ENCODE measurements at places on chromosomes 3 and 15.

- peak; percentile 40 for DNase-seq
Observed at GRCh38 chr15:20344601-20345400, 196.8 kb downstream of the GOLGA6L6 start.

DNA sequence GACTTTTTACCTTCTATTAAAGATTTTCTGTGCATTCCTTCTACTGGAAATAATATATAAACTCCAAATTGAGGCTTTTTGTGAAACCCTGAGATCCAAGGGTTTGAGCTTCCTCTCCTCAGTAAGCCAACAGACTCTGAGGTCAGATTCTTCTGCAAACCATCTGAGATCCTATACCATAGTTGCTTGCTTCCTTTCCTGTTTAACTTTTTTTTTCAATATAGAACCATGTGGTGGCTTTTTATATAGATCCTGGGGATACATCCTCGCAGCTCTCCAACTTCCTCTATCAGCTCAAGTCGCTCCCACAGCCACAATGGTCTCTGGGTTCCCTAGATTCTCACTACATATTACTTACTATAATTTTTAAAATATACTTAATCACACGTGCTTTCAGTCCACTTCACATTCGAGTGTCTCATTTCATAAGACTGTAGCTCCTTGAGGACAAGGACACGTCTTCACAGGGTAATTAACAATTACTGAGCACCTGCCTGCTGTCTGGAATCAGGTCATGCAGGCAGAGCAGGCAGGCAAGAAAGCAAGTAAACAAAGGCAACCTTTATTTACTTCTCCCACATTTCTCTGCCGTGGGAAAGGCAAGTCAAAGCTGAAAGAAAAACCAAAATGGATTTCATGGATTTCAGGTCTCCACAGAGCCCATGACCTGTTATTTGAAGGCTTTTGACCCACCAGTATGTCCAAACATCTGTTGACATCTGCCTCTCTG, 941.5 kb downstream of the FHIT start:
- DNase-seq, result no peak

- no peak for DNase-seq
Observed at GRCh38 chr3:73633916-73634344, 9.2 kb upstream of the PDZRN3 start.

GRCh38 chr15:52180196-52180835, 10.9 kb downstream of the GNB5 start:
- peak; percentile 53 for DNase-seq

DNA sequence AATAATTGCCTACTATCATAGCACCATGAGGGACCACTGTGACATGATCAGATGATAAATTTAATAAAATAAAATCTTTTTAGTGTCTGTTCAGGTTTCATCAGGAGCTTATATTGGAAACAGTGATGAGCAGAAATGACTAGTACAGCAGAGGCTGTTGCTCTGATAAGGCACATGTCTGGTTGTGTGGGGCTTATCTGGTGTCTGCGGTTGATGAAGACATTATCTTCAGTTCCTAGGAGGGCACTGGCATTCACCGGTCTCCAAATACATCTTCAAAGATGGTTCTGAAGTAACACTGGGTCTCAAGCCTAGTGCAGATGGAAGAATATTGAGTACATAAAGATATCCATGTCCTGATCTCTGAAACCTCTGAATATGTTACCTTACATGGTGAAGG, 125.3 kb downstream of the SUCNR1 start:
- no peak for DNase-seq

DNA sequence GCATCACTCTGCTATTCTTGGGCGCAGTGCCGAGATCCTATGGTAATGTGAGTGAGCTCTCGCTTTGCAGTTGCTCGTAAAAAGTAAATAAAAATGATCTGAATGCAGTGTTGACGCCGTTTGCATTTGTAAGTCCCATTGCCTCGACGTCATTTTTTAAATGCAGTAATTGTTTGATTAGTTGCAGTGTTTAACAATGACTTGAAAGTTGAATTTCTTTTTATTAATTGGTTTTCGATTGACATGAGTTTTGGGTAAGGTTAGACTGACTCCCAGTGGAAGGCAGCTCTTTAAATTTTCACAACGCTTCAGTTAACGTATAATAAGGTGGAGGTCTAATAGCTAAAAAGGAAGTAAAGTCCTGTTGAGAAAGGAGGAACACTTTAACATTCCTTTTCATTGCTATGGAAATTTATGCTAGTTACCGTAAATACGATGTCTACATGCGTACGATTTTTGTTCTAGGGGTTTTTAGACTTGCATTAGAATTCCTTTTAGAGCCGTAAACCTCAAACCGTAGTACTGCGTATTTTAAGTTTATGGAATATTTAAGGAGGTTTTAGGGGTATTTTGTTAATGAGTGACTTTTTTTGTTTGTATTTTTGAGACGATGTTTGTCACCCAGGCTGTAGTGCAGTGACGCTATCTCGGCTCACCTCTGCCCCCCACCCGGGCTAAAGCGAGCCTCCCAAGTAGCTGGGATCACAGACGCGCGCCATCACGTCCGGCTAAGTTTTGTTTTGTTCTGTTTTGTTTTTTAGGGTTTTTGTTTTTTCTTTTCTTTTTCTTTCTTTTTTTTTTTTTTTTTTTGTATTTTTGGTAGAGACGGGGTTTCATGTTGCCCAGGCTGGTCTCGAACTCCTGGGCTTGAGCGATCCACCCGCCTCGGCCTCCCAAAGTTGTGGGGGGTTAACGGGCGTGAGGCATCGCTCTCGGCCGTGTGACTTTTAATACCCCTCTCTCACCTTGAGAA, 1.4 kb downstream of the MORF4L1 start:
- DNase-seq, result no peak

DNA sequence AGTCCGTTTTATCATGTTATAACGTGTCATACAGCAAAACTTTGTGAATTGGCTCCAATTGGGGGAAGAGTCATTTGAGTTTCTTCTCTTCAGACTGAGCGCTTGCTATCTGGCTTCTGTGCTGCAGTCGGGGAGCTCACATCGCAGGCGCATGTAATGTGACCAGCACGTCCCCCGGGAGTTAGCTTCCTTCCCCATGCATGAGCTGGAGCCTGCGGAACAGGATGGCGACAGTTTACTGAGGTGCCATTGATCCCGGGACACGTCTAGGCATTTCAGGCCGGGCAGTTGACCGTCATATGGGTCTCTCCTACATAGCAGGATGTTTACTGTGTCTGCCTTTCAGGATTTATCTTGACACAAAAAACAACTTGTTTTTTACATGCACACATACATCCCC, 44.8 kb downstream of the CMTM8 start:
- no peak for DNase-seq

GRCh38 chr3:52303811-52304210, 12.3 kb upstream of the DNAH1 start:
- DNase-seq, result no peak

DNA sequence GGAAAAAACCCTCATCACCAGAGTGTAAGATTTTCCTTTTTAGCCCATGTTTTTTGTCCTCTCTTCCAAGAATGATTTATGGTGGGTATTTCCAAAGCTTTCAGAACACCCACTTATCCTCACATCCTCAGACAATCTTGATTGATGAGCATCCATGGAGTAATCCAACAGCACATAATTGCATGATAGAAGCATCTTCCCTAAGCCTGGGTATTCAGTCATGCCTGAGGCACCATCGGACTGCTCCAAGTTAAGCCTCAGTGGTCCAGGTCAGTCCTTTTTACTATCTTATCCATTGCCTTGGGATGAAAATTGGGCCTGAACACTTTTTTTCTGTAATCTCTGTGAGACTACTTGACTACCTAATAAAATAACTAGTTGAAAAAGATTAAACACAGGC, 676.0 kb upstream of the SEMA6D start:
- DNase-seq, result no peak

DNA sequence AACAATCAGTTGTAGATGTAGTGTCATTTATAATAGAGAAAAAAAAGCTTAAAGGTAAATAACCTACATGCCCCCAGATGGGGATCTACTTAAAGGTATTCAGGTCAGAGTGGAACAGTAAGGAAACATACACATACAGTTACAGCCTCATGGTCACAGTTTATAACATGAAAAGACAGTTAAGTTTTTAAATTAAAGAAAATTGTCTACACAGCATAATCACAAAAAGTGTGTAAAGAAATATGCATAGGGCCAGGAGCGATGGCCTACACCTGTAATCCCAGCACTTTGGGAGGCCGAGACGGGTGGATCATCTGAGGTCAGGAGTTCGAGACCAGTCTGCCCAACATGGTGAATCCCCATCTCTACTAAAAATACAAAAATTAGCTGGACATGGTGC, 6.8 kb downstream of the RHOV start:
- no peak for DNase-seq

- peak; percentile 51 for DNase-seq
Observed at GRCh38 chr15:85752491-85752961, 42.2 kb downstream of the KLHL25 start.

- no peak for DNase-seq
Observed at GRCh38 chr3:48084170-48084569, 68.0 kb upstream of the MAP4 start.

GRCh38 chr15:71096676-71097075, 18.6 kb upstream of the THSD4 start:
- DNase-seq, result no peak

- no peak for DNase-seq
Observed at GRCh38 chr15:32750979-32751378, 33.2 kb downstream of the GREM1 start.
